Stimulated activated CD4-positive, alpha-beta T cell treated with anti-CD3 and anti-CD28 coated beads, Interleukin-4, amount 100 ng/mL, for 48 hours (primary cell): ENCODE measurements at places on chromosomes 13 and 19.

GRCh38 chr13:102392481-102393209, 9.2 kb downstream of the FGF14 start:
- no peak for DNase-seq

DNA sequence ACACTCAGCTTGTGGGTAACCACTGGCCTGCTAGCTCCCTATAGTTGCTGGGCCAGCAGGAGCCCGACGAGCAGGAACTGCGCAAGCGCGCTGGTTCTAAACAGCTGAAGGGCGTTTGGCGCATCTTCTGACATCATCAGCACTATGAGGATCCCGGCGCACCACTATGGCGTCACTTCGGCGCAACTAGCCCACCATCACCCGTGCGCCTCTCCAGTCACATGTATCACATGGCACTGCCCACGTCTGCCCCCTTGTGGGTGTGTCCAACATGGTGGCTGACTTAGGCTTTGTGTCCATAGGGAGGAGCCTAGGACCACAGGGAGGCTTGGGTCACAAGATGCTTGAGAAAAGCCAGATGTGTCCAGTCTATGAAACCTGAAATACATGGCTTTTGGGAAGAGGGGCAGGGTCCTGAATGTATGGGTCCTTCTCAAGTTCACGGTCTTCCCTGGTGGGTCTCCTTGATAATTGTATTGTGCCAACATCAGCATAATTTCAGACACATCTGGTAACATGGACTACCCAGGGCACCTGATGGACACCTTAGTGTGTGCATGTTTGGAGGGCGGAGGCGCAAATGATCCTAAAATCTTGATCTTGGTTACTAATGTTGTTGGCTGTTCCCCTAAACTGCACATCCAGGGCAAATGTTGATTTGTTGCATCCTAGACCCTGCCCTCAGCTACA, 18.0 kb downstream of the KLK4 start:
- no peak for DNase-seq

DNA sequence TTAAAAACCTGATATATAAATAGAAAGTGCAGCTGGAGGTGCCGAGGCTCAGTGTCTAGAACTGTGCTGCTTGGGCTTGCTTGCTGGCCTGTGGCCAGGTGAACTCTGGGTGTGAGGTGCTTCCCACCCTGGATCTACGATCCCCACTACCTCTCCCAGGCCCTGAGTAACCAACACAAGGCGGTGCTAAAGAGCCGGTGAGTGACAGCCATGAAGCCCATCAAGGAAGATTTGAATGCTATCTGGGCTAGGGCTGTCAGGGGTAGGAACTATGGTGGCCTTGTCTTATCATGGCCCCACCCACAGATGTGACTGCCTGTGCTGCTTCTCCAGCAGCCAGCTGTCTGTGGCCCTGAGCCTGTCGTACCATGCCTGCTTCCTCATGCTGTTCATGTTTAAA, 25.6 kb upstream of the ZNF91 start:
- no peak for DNase-seq

- no peak for DNase-seq
Observed at GRCh38 chr13:44031555-44031954, 151.9 kb downstream of the LACC1 start.

DNA sequence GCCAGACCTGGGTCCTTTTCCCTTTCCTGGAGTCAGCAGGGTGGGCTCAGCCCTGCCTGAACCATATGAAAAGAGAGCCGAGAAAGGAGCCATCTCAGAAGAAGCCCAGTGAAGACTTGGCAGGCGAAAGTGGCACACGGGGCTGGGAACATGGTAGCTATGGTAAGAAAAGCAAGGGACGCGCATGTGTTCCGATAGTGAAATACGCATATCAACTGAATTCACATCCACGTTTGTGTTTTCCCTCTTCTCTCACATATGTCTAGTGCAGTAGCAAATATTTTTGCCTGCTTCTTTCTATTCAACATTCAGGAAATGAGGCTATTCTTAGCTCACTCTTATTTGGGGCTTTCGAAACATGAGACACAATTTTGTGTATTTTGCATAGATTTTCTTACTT, 54.1 kb upstream of the PEG3 start:
- no peak for DNase-seq

GRCh38 chr19:51024924-51025323, 1.5 kb downstream of the KLK11 start:
- DNase-seq, result no peak

GRCh38 chr13:48593536-48593935, 60.2 kb upstream of the CYSLTR2 start:
- DNase-seq, result no peak

- no peak for DNase-seq
Observed at GRCh38 chr13:86792153-86792651, 879.0 kb upstream of the SLITRK5 start.

DNA sequence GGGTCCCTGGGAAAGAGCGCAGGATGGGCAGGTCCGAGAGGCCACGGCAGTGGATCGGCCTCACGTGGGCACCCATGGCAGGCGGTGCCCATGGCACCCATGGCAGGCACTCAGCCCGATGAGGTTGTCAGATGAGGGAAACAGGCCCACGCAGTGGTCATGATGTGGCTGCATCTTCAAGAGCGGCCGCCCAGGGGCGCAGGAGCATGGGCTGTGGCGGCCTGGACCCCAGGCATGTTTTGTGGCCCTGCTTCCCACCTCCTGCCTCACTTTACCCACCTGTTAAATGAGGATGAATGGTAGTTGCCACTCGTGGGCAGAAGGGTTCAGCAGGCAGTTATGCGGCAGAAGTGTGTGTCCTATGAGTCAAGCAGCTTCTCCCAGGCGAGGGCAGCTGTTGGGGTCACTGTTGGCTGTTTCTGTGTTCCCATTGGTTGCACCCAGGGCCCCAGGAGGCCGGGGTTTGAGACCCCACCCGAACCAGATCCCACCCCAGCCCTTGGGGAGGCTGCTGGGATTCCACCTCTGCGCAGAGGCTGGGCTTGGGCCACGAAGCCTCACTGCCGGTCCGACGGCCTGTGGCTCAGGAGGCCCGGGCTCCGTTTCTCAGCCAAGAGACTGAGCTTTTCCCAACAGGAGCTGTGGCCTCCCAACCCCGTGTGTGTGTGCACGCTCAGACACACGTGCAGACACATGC, 30.0 kb downstream of the CSNK1G2 start:
- DNase-seq, result no peak

- DNase-seq, result no peak
Observed at GRCh38 chr13:95156208-95156607, 145.0 kb downstream of the ABCC4 start.

- DNase-seq, result no peak
Observed at GRCh38 chr13:43495732-43496131, 291.0 kb downstream of the ENOX1 start.

- DNase-seq, result no peak
Observed at GRCh38 chr13:94679614-94680013, 32.7 kb downstream of the SOX21 start.

- DNase-seq, result no peak
Observed at GRCh38 chr19:3608750-3609322, 2.2 kb upstream of the TBXA2R start.
